ENCODE measurements at places on chromosomes 12 and 14.

GRCh38 chr12:50103767-50104321, at the start of gene GPD1:
Gene GPD1 (plus strand): TSS chr12:50104008. CDS start chr12:50104051, 43 bp downstream.
- peak; percentile 83 for DNase-seq

- no peak for DNase-seq
These were observed 13.1 kb downstream of the CBX5 start for GRCh38 chr12:54266852-54267251.

DNA sequence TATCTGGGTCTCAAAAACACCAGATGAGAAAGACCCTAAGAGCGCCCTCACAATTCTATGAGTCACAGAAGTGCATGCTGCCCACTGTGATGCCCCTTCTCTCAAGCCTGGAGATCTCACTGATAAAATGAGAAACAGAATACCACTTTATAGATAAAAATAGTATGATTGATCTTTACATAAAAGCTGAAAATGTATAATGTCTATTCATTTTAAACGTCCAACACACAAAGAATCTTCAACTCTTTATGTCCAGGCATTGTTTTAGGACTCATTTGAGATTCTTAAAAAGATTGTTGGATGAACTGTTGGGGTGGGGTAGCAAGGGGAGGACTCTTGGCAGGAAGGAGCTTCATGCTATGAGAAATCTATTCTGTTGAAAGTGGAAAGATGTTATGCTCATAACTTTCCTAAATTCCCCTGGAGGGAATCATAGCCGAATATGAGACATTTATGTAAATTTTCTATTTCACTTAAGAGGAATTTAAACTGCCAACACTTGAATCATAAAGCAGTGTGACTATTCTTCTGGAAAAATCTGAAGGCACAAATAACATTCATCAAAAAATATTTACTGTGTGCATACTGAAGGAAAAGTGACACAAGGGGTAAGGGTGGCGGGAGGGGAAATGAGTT, 174.6 kb downstream of the STXBP6 start:
- DNase-seq, result no peak

DNA sequence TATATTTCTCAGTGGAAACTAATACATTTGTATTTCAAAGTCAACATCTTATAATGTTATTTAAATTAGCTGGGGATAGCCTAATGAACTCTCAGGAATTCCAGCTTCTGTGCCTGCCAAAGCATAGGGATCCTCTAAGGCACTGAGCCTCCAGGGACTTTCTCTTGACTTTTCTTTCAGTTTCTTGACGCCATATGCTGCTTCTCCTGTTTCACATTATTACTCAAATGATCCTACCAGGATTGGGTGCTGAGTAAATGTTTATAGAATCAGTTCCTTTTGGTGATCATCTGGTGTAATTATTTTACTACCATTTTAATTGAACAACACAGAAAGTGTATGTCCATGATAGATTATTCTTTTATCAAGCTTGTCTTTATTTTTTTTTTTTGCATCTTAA, 7.9 kb downstream of the METTL25 start:
- no peak for DNase-seq
